SK-N-MC (cell line): ENCODE measurements at places on chromosomes 4 and X.

- no peak for DNase-seq
Observed at GRCh38 chr4:100424376-100424775, 93.4 kb downstream of the EMCN start.

- DNase-seq, result no peak
Observed at GRCh38 chr4:109052821-109053220, 249.6 kb downstream of the COL25A1 start.

DNA sequence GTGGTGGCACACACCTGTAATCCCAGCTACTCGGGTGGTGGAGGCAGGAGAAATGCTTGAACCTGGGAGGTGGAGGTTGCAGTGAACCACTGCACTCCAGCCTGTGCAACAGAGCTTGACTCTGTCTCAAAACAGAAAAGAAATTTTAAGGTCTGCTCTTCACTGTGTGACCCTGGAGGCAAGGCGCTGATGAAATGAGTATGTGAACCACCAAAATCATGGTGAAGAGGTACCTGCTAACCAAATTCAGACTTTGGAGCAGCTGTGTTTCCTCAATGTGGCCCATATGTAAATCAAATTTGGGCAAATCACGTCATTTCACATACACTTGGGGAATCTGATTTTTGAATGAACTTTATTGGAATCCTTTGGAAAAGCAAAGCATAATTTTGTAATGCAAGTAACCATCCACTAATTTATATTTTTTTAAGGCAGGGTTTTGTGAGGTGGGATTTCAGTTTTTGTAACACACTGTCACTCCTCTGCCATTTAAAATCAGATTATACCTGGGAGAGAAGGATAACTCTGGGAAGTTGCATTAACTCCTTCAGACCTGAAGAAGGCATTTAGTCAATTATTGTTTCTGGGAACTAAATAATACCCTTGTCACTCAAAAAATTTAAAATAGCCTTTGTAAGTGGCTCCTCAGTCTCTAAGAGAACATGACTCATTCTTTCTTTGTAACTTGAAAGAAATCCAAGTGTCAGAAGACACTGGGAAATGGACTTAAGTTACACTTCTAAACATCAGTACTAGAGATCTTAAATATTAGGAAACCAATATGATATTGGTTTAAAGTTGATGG is 24.0 kb downstream of the DOCK11 start:
- DNase-seq, result no peak

DNA sequence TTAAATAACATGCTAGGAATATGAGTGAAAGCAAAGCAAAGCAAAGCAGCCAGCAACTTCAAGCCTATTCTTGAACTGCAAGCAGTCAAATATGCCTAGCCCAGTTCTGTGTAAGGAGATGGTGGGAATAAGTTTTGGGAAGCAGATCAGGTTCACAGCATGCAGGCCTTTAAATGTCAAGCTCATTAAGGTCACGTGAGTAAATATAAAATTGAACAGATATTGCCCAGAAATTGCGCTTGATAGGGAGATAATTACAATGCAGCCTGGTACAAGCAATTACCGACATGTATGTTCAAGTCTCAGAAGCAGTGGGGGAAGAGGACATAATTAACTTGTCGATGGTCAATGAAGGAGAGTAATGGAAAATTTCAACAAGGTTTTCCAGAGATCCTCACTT is 6.0 kb downstream of the GNPDA2 start:
- DNase-seq, result no peak

DNA sequence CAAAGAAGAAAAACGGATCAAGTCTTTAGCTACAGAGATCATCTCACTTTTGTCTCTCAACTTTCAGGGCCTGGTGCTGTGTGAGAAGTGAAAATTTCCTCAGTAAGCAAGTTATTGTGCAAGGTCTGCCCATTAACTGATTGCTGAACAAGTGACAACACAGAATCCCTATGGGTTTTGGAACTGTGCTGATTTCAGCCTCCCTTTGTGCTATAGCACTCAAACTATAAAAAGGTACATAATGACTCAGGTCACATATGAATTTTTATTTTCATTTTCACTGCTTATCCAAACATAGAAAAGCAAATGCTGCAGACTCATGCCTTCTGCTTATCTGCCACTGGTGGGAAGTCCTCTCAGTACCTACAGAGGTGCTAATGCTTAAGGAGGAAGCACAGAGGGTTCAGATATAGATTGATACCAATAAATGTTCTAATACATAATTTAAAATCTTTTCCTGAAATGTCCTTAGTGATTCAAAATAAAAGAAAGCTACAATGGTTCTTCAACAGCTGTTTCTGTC is 576.2 kb upstream of the CT83 start:
- DNase-seq, result no peak

GRCh38 chr4:156779042-156779441 is 192.6 kb downstream of the PDGFC start:
- DNase-seq, result no peak

- DNase-seq, result no peak
Observed at GRCh38 chrX:3514996-3515395, 168.5 kb upstream of the MXRA5 start.

- DNase-seq, result no peak
Observed at GRCh38 chrX:274904-275475, 6.2 kb upstream of the PLCXD1 start.

DNA sequence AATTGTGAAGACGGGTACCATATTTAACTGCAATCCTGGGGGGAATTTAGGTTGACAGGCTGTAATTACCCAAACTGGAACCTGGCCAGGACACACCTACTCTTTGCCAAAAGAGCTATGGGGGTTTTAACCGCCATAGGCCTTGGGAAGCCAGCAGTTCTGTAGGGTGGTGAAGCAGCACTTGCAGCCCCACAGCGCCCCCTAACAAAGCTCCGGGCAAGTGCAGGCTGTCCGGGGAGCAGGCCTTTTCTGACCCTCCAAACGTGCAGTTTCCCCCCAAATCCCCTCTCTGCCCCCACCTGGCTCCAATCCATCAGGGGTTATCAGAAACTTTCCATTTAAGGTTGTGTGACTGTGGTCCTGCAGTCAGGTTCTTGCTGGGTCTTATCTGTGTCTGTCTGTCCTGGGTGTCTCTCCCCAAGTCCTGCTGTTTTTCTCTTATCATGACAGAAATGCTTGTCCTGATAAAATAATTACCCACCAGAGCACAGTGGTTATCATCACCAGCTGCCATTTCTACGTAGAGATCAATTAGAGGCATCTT is 350.9 kb downstream of the MID1IP1 start:
- DNase-seq, result no peak

- DNase-seq, result no peak
Observed at GRCh38 chrX:79079477-79079876, 65.0 kb upstream of the GPR174 start.
